Cerebellum (tissue), 4 donors: ENCODE measurements at places on chromosomes 3 and 15. TPM values are rescaled to one million over a fixed set of nuclear protein-coding genes. Genes with fewer than 3 reads are reported as not detected.

Gene TMEM108
- total RNA-seq = 9.1 TPM

Gene TF
- total RNA-seq = 10.2 TPM

DNA sequence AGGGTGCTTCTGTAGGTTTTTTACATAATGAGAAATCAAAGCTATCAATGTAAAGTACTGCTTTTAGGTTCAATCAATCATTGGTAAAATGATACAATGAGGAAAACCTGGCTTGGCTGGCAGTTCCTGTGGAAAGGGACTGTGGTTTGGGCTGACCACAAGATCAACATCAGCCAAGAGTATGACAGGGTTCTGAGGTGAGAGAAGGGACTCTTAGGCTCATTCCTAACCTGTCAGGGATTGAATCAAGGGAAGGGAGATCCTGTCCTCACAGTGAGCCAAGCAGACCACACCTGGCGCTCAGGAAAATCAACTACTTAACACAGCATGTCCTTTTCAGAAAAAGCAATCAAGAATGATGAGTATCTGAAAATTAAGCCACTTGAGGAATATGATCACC, 111.1 kb downstream of the MAGI1 start:
- no peak for DNase-seq

- no peak for DNase-seq
These were observed 550.5 kb upstream of the AGTR1 start for GRCh38 chr3:148146947-148147826.

- peak; percentile 42 for DNase-seq
These were observed 57.4 kb downstream of the NPTN start for GRCh38 chr15:73575636-73576247.

GRCh38 chr15:68210409-68210756, 5.3 kb upstream of the CALML4 start:
- DNase-seq = no peak
